ENCODE measurements at places on chromosomes 11 and 22. TPM values are rescaled to one million over a fixed set of nuclear protein-coding genes. Genes with fewer than 3 reads are reported as not detected.
A peak's percentile ranks its signal among the peaks of the same experiment; 100 is the strongest.

GRCh38 chr11:25537393-25537792 is 794.5 kb upstream of the ANO3 start:
- H3K4me3 ChIP-seq: no peak overlapping the region
- no peaks in the 10 kb centered on the region for H3K4me1 ChIP-seq
- no peak overlapping the region for H3K27ac ChIP-seq
- H3K27me3 ChIP-seq: no peaks in the 10 kb centered on the region
- no peaks in the 10 kb centered on the region for H3K36me3 ChIP-seq
- no peak for DNase-seq

- no peaks in the 10 kb centered on the region for H3K27me3 ChIP-seq
- peaks cover 20% of the 10 kb centered on the region for H3K36me3 ChIP-seq
- H3K4me1 ChIP-seq: peaks cover 12% of the 10 kb centered on the region
Measured at GRCh38 chr11:66559142-66559865, 9.1 kb downstream of the CTSF start.

- H3K4me3 ChIP-seq: no peak overlapping the region
- peaks cover 4% of the 10 kb centered on the region for H3K27me3 ChIP-seq
Measured at GRCh38 chr11:1743585-1744136, 6.7 kb downstream of the IFITM10 start.

GRCh38 chr22:35489239-35489638 is 51.4 kb upstream of the RASD2 start:
- no peaks in the 10 kb centered on the region for H3K36me3 ChIP-seq
- H3K4me1 ChIP-seq: no peaks in the 10 kb centered on the region
- peak; percentile 43 for DNase-seq
- no peaks in the 10 kb centered on the region for H3K27me3 ChIP-seq
- no peak overlapping the region for H3K27ac ChIP-seq

DNA sequence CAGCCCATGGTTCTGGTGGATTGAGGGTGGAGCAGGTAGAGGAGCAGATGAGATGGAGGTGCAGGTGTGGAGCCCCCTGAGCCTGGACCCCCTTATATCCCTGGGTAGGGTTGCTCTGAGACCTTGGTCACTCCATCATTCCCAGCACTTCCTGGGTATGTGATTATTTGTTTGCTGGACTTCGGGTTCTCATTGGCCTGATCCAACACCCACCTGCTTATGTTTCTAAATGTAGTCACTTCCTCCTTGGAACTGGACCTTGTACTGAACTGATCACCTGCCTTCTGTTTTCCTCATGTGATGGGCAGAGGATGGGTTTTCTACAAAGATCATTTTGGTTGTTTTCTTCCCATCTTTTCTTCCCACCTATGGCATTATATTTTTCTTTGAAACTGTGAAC is at the start of gene KRTAP5-4:
Gene KRTAP5-4 (minus strand): TSS at position 53 of the 400 bp plus-strand sequence. CDS start 45 bp downstream, at position 8.
- H3K27ac ChIP-seq: no peak within 1 kb of the TSS
- peaks cover 3% of the 10 kb centered on the region for H3K27me3 ChIP-seq

- H3K36me3 ChIP-seq: no peaks in the 10 kb centered on the region
- H3K27ac ChIP-seq: peak within 1 kb of the TSS; percentile 88
- H3K27me3 ChIP-seq: peaks cover 9% of the 10 kb centered on the region
- peak within 1 kb of the TSS; percentile 55 for H3K4me3 ChIP-seq
- H3K4me1 ChIP-seq: peaks cover 51% of the 10 kb centered on the region
- DNase-seq: peak; percentile 88
Measured at GRCh38 chr11:2444821-2445745, at the start of gene KCNQ1. KCNQ1 (plus strand) TSS chr11:2445008; CDS start chr11:2445099, 91 bp downstream.

- peak overlapping the region; percentile 85 for H3K27ac ChIP-seq
- H3K4me3 ChIP-seq: peak overlapping the region; percentile 16
- peaks cover 49% of the 10 kb centered on the region for H3K36me3 ChIP-seq
- H3K4me1 ChIP-seq: peaks cover 56% of the 10 kb centered on the region
- no peaks in the 10 kb centered on the region for H3K27me3 ChIP-seq
Measured at GRCh38 chr11:65639623-65640482, 2.0 kb downstream of the SIPA1 start.

- H3K27me3 ChIP-seq: peaks cover 7% of the 10 kb centered on the region
- H3K4me3 ChIP-seq: no peak overlapping the region
- peaks cover 17% of the 10 kb centered on the region for H3K4me1 ChIP-seq
- H3K27ac ChIP-seq: no peak overlapping the region
- H3K36me3 ChIP-seq: no peaks in the 10 kb centered on the region
Measured at GRCh38 chr11:75445315-75445953, 12.4 kb upstream of the KLHL35 start.

Gene C22orf42
- not detected for total RNA-seq

Gene C11orf86
- not detected for total RNA-seq

Gene LGR4
- total RNA-seq: 73.0 TPM

Gene CCDC73
- total RNA-seq: not detected
